Activated CD4-positive, alpha-beta T cell treated with anti-CD3 and anti-CD28 coated beads, Interleukin-2, amount 50 U/mL, for 1 hour (primary cell): ENCODE measurements at places on chromosomes 7 and 10.

DNA sequence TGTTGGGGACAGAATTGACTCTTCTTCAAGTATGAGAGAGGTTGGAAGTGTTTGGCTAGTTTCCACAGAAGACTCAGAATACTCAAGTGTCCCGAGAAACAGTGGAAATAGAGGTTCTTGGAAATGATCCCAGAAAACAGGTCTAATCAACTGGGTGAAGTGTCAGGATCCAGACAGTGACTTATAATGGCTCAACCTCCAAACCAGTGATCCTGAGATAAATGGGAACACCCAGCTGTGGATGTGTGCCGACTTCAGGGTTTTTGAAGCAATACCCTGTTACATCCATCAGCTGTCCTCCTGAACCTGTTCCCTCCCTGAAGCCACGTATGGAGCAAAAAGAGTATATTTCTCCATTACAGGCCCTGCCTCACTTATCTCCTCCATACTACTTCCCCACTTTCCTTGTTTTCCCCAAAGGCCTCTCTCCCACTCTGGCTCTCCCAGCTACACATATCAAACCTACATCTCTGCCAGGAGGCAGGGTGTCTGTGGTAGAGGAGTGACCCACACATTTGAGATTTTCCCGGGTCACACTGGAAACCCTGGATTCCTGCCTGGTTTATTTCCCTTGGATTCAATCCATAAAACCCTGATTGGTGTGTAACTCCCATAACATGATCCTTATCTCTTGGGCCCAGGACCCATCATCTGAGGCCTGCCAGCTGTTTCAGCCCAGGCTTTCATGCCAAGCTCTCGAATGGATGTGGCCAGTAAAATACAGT, 17.6 kb upstream of the ELOVL3 start:
- DNase-seq: no peak

DNA sequence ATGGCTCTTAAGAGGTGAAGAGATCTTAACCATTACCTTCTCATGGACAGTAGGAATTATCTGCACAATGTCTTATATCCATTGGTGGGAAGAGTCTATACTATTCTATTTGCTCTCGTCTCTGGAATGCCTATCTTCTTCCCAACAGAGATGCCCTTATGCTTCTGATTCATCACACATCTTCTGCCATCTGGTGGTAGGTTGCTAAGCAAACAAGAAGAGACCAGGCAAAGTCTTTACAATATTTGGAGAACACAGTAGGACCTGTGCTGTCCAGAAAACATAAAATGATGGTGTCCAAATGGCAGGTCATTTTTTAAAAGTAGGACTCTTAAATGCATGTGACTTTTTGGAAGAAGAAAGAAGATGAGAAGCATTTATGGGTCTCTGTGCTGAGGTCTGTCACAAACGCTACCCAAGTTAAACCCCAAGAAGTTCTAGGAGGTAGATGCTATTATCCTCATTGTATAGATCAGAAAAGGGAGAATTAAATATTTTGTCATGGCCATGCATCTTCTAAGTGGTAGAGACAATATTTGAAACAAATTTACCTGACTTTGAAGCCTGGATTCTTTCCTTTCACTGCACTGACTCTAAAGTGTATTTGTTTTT, 67.8 kb upstream of the NXPH1 start:
- no peak for DNase-seq

GRCh38 chr7:71300603-71301002, 168.7 kb downstream of the GALNT17 start:
- DNase-seq: no peak

GRCh38 chr10:17113346-17113745, 16.3 kb downstream of the CUBN start:
- DNase-seq: no peak

DNA sequence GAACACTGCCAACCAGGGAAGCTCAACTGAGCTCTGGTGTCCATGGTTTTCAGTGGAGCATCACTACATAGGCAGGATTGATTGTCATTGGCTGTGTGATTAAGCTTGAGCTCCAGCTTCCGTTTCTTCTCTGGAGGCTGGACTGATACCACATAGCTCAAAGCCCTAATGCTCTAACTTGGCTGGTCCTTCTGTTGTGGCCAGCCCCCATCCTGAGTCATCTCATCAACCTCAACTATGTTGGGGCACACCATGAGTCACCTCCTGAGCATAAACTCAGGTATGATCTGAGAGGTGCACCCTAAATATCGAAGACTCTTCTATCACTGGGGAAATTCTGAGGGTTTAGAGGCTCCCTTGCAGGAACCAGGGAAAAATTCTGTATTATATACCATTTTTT, 114.5 kb upstream of the INHBA start:
- DNase-seq: no peak

DNA sequence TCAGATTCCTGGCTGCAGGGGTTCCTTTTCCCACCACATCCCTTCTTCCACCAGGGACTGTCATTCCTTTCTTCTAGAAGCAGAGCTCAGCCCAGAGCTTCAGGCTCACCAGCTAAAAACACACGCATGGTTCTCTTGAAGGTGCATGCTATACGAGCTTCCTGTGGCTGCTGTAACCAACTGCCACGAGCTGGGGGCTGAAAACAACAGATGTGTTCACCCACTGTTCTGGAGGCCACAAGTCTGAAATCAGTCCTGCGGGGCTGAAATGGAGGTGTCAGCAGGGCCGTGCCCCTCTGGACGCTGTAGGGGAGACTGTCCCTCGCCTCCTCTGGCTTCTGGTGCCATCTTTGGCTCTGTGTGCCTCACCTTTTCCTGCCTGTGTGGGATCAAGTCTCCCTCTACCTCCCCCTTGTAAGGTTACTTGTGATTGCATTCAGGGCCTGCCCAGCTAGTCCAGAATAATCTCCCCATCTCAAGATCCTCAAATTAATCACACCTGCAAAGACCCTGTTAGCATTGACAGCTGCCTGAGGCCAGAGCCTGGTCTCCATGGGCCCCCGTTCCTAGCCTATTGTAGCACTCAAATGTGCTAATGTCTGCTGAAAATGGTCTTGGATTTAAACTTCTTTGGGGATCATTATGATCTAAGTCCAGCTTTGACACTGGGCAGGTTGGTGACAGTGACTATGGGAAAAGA, 13.7 kb downstream of the RAB19 start:
- DNase-seq: no peak

- DNase-seq: no peak
Observed at GRCh38 chr7:155224116-155224811, 73.4 kb upstream of the INSIG1 start.
